ENCODE measurements at places on chromosomes 5 and 9.
A peak's percentile ranks its signal among the peaks of the same experiment; 100 is the strongest.

GRCh38 chr5:84197538-84197937 lies 187.1 kb downstream of the EDIL3 start:
- no peak for DNase-seq

GRCh38 chr9:7570107-7570720 lies 229.4 kb downstream of the DMAC1 start:
- peak; percentile 51 for DNase-seq

- DNase-seq, result no peak
Measured at GRCh38 chr5:158979749-158980521, 119.8 kb downstream of the EBF1 start.

DNA sequence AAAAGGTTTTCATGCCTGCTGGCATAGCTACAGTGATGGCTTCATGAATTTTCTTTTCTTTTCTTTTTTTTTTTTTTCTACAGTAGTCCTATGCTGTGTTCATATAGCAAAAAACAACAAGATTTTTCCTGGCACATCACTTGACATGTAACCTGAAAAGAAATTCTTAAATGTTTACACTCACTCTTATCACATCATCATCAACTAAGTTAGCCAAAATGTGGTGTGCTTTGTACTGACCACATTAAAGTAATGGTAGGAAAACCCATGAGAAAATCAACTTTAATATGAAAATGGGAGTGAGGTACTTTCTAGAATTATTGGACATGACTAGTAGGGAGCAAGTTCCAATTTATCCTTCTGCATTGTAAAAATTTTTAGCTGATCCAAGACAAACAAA lies 146.7 kb downstream of the SSBP2 start:
- no peak for DNase-seq

GRCh38 chr5:41708604-41708940 lies 161.7 kb downstream of the OXCT1 start:
- DNase-seq, result no peak

GRCh38 chr5:37831821-37832534 lies 7.9 kb downstream of the GDNF start:
- DNase-seq, result no peak

DNA sequence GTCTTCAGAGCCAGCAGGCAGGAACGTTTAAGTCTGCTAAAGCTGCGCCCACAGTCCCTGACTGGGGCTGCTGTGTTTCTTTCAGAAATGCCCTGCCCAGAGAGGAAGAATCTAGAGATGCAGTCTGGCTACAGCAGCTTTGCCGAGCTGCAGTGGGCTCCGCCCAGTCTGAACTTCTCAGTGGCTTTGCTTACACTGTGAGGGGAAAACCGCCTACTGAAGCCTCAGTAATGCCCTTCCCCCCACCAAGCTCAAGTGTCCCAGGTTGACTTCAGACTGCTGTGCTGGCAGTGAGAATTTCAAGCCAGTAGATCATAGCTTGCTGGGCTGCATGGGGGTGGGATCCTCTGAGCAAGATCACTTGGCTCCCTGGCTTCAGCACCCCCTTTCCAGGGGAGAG lies 78.4 kb downstream of the SREK1 start:
- DNase-seq, result no peak

DNA sequence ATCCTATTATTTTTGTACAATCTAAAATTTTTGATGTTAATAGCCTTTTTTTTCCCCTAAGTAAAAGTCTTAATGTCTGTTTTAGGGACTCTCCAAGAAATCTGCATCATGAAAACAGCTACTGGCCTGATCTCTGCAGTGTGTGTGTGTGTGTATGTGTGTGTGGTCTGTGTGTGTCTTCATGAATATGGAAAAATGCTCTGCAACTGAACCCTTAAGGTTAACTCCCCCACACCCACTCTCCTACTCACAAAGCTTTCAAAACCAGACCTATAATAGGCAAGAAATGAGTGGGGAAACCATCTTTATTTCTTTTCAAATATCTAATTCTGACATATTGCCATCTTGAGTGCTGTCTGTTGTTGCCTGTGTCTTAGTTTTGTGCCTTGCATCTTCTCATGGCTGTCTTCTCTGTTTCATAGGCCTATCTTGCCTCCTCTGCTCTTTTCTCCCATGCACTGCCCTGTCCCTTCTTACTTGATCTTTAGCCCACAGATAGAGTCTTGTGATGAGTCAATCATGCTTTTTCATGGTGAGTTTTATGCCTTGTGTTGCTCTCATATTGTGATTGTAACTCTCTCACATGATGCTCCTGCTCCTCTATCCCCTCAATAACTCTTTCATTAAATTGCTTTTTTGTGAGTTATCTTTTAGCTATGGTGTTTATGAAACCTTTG lies 68.3 kb downstream of the CHSY3 start:
- no peak for DNase-seq

GRCh38 chr9:104915753-104916152 lies 12.2 kb downstream of the ABCA1 start:
- no peak for DNase-seq

GRCh38 chr5:78781611-78782286 lies 133.2 kb upstream of the LHFPL2 start:
- DNase-seq, result no peak

- DNase-seq, result no peak
Measured at GRCh38 chr9:124439686-124440243, 10.5 kb upstream of the ADGRD2 start.

GRCh38 chr9:88685966-88686365 lies 151.0 kb downstream of the NXNL2 start:
- DNase-seq, result no peak

DNA sequence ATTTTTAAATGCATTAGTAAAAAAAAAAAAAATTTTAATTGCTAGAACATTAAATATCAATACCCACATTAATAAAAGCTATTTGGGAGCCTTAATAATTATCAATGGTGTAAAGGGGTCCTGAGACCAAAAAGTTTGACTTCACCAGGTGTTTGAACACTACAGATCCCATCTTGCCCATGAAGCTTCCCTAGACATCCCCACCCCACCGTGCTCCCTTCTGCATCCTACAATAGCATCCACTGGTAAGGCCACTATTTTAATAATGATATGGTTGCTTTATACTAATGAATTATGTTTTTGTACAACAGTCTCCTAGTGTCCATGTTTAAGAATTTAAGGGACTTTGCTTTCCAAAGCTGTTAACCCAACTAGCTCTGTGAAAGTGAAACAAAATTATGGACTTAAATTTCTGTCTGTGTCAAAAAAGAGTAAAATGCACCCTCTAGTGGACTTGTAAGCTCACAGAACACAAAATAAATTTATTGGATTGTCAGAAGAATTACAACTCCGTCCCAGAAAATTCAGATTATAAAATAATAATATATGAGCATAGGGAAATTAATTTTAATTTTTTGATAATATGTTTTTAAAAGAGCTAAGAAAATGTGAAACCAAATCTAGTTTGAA lies 76.0 kb downstream of the ARL15 start:
- no peak for DNase-seq

Data from T-helper 9 cell (primary cell).